ENCODE measurements at places on chromosomes 3 and 15.
A peak's percentile ranks its signal among the peaks of the same experiment; 100 is the strongest.

- no peak for DNase-seq
These were observed 589 bp upstream of the MAPKBP1 start for GRCh38 chr15:41773729-41774061.

DNA sequence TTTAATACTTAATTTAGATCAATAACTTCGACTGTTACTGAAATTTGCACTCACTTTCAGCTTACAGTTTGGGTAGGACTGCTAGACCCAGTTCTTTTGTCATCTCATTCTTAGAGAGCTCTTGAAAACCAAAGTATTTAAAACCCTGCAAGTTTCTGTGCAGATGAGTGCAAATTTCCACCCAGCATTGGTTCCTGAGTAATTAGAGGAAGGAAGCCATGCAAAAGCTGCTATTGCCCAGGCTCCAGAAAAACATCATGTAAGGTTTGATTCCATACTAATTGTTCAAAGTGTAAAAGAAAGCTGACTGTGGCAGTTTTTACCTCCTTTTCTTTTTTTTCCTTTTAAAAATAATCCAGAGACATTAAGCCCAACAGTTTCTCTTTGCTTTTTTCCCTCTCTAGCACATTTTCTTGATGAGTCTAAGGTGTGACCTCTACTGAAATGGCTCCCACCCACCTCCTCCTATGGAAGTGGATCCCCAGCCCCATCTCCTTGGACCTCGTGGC lies 30.3 kb downstream of the ABHD2 start:
- no peak for DNase-seq

DNA sequence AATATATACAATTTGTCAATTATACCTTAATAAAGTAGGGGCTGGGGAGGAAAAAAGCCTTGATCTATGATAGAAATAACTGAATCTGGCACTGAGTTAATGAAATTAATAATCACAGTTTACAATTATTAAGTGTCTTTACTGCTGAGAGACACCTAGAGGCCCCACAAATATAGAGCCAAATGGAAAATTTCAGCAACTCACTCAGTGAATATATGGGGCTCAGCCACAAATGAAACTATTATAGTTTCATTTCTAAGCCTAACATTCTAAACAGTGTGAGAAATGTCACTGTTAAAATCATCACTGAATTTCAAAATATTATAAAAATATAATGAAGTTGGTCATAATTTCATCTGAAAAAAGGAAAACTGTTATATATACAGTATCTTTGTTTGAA lies 40.3 kb downstream of the GNB4 start:
- DNase-seq, result no peak

GRCh38 chr3:127789051-127789450 lies 33.3 kb downstream of the MGLL start:
- DNase-seq, result no peak

DNA sequence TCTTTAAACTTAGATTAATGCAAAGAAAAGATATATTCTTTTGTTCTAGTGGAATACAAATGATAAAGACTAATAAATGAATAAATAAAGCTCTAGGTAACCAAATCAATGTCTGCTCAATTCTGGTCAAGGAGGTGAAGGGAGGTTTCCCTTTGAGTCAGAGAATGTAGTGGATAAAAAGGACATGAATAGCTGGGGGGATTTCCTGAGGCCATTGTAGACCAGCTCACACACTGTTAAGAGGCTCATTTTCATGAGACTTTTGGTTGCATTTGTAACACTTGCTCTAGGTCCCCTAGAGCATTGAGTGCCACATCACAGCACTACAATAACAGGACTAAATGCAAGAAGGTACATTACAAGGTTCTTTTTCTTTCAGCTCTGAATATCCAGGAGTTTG lies 170.7 kb downstream of the TIGIT start:
- DNase-seq, result no peak

DNA sequence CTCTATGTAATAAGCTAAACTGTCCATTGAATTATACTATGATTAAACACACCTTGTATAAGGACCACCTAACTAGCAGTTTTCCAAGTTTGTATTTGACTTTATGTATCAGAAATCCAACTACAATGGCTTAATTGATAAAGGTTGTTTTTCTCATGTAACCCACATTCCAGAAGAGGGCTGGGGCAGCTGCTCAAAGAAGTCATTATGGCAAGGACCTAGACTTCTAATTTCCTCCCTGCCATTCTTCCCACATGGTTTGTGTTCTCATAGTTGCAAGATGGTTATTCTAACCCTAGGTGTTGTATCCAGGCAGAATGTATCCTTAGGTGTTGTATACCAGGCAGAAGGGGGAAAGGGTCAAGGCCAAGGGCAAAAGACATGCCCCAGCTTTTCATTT lies 35.7 kb downstream of the GPR176 start:
- DNase-seq, result no peak

DNA sequence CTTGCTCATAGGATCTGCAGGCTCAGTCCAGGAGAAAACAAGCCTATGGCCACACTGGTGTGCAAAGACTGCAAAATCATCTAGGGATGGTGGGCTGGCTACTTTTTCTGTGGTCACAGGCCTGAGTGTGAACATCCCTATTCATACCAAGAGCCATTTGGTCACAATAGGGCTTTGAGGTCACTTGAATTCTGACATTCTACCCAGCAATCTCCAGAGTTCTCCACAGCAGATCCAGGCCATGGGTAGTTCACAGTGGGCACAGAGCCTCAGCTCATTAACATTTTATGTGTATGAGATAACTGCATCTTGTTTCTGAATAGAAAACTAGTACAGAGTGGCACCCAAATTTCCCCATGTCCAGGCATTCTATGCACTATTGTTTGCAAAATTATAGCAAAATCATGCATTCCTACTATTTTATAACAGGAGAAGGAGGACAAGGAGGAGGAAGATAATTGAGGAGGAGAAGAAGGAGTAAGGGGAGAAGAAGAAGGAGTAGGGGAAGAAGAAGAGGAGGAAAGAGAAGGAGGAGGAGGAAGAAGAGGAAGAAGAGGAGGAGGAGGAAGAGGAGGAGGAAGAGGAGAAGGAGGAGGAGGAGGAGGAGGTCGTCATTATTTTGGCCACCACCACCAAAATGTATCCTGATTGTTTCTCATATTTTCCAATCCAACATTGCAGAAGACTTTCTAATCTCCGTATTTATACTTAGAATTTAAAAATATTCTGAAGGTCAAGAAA lies 129.0 kb downstream of the SEMA6D start:
- DNase-seq, result no peak

- DNase-seq, result no peak
These were observed 19.6 kb downstream of the DUOX2 start for GRCh38 chr15:45094358-45094730.

GRCh38 chr3:9373465-9373864 lies 10.6 kb downstream of the THUMPD3 start:
- no peak for DNase-seq

DNA sequence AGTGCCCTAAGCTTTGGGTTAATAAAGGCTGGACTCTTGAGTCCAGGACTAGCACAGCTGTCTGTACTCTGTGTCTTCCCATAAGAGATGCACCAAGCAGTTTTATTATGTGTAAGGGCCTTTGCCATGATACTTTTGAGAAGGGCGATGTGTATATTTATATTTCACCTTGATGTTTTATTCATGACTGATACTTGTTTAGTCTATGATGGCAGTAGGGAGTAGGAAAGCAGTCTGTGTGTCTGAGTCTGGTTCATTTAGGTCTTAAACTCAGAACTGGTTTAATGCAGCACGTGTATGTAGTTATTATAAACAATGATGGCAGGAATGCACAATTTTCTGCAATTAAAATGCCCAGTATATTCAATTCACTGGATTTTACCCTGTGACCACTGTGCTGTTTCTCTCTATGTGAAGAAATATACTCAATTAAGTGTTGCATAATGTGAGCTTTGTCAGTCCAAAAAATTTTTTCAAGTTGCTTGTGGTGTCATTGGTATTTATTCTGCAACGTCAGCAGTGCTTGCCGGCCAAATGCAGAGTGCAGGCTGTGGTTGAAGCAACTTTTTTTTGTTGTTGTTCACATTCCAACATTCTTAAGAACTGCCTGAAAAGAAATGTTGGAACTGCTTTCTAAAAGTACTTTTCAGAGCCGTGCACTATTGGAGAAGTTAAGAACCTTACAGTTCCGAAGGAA lies 423.7 kb upstream of the SEMA6D start:
- DNase-seq, result no peak

GRCh38 chr3:134356411-134357040 lies 17.7 kb downstream of the AMOTL2 start:
- DNase-seq, result no peak

DNA sequence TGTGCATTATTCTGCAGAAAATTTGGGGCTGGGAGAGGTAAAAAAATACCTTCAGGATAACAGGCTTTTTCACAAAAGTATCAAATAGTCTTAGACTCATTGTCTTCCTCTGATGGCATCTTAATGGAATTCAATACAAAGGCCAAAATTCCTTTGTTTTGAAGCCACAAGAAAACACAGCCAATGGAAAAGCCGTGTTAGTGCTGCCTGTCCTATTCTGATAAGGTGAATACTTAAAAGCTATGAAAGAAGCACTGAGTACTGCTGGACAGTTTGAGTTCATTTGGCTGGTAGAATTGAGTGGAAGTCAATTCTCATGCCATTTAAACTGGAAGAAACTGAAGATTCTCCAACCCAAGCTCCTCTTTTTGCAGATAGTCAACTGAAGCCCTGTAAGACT lies 395.3 kb upstream of the TPRG1 start:
- no peak for DNase-seq

DNA sequence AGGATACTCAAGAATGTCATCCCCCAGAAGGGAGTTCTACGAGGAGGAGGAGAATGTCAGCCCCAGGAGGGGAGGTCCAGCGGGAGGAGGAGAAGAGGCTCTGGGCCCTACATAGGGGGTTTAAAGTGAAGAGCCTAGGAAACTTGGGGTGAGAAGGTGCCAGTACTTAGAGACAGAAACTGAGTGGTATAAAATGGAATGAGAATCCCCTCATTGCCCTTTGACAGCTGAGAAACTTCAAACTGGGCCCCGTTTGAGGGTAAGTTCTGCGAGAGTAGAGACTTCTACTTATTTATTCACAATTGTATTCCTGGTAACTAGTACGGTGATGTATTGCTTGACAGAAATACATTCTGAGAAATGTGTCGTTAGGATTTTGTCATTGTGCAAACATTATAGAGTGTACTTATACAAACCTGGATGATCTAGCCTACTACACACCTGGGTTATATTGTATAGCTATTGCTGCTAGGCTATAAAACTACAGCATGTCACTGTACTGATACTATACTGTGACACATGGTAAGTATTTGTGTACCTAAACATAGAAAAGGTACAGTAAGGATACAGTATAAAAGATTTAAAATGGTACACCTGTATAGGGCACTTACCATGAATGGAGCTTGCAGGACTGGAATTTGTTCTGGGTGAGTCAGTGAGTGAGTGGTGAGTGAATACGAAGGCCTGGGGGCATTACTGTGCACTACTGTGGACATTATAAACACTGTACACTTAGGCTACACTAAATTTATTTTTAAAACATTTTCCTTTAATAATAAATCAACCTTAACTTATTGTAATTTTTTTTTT lies 62.0 kb downstream of the TSC22D2 start:
- no peak for DNase-seq

GRCh38 chr15:59388670-59389069 lies 16.0 kb upstream of the MYO1E start:
- no peak for DNase-seq

- no peak for DNase-seq
These were observed 474.1 kb downstream of the FOXP1 start for GRCh38 chr3:71109241-71109976.

DNA sequence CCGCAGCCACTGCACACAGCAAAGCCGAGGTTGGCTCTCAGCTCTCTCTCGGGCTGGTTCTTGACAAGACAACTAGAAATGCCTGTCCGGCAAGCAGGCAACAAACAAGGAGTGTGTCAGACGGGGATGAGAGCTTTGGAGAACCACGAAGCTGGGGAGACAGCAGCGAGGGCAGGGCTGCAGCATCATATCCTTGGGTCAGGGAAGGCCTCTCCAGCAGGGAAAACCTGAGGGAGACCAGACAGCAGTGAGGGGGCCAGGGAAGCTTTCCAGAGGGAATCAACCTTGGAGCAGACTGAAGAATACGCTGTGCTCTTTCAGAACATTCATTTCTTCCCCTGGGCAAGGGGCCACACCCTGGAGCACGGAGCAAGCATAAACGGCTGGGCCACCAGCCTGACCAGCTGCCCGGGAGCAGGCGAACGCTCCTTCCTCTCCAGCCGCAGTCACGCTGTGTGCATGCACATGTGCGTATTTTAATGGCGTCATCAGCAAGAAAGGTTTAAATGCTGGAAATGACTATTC lies 58.7 kb downstream of the CHSY1 start:
- no peak for DNase-seq

DNA sequence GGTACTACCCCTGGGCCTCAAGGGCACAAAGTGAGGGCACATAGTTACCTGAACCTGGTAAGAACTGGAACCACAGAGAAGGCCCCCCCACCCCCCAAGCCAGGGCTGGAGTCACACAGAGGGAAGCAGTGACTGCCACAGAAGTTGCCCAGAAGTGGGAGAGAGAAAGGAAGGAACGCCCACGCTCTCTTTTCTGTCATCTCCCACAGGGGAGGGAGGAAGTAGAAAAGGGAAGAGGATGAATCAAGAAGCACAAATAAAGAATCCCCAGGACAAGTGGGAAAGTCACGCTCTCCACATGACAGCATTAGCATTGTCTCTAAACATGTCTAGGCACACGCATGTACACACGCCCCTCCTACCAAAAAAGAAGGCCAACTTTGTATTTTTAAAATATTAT lies 114.7 kb upstream of the FRMD4B start:
- no peak for DNase-seq

- no peak for DNase-seq
These were observed 73.5 kb downstream of the GOLGA8G start for GRCh38 chr15:28459279-28459678.

GRCh38 chr3:136171097-136171542 lies 25.0 kb downstream of the MSL2 start:
- DNase-seq, result no peak

- DNase-seq, result no peak
These were observed 5.5 kb downstream of the PAQR5 start for GRCh38 chr15:69304182-69304545.

DNA sequence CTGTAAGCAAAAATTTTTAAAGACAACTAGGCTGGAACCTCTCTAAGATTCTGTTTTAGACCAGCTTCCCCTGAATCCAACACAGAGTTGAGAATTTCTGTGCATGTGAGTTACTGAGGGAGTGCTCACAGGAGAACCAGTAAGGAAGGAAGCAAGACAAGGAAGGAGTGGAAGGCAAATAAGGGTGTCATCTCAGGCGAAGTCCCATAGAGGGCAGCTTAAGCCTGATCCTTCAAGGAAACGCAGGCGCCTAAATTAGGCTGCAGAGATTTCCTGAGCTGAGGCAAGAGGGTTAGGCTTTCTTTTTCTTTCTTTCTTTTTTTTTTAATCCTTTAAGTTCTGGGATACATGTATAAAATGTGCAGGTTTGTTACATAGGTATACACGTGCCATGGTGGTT lies 36.2 kb upstream of the COL6A6 start:
- DNase-seq, result no peak

DNA sequence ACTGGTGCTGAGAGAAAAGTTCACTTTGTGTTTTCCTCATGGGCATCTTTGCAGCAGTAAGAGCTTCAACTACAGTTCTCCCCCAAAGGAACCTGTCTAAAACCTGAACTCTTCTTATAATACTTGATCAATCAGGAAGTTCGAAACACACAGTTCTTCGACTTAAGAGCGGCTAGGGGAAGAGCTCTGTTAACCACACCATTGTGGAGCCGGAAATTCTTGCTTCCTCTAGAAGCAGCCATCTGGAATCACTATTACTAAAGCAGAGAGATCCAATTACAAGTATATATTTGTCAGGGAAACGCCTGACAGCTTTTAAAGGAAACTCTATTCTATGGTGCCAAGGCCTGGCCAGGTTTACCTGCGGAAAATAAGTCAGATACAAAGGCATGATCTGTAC lies 337.3 kb upstream of the CBLB start:
- DNase-seq, result peak; percentile 36

- no peak for DNase-seq
These were observed 18.7 kb upstream of the KPNA1 start for GRCh38 chr3:122533480-122533879.
